ENCODE measurements at places on chromosomes 5 and 9. TPM values are rescaled to one million over a fixed set of nuclear protein-coding genes. Genes with fewer than 3 reads are reported as not detected.

OGN gene
- total RNA-seq: not detected

DNA sequence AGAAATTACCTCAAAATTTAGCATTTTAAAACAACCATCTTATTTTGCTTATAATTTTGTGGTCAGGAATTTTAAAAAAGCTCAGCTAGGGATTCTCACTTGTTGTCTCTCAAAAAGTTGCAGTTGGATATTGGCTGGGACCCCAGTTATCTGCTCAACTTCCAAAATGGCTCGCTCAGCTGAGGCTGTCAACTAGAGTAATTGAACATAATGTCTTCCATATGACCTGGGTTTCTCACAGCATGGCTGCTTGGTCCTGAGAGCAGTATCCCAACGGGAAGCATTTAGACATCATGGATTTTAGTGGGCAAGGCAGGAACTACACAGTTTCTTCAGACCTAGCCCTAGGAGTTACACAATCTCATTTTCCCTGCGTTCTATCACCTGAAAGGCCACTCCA, 63.6 kb upstream of the SPEF2 start:
- no peak for DNase-seq

GRCh38 chr9:129868872-129869486, 33.7 kb downstream of the USP20 start:
- DNase-seq: peak; percentile 86

DNA sequence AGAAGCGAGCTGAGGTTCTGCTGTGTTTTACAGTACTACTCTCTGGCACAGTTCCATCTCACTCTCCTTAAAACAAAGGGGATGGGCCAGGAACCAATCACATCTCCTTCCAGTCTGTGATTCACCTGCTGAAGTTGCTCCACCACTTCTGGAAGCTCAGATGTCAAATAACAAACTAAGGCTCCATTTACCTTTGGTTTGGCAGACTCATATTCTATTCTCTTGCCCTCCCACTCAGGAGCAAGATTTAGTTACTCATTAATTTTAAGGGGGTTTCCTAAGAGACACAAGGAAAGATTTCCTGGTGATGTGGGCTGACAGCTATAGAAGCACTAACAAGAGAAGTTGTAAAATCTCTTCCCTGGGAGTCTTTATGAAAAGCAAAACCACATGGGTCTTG, 37.8 kb upstream of the KIF2A start:
- DNase-seq: no peak

DNA sequence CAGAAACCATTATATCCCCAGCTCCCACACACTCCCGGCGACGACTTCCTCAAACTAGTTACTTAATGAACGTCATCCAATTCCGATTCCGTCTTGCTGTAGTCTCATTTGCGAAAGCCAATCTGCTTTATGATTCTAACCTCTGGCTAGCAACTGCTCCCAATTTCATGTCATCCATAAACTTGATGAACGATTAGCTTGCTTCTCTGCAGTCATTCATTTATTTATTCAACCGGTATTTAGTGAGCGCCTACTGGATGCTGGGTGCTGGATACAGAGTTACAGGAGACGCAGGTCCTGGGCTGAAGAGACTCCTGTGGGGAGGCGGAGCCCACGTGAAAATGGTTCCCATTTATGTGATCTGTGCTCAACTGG, 46.2 kb downstream of the TSPAN17 start:
- DNase-seq: no peak

DNA sequence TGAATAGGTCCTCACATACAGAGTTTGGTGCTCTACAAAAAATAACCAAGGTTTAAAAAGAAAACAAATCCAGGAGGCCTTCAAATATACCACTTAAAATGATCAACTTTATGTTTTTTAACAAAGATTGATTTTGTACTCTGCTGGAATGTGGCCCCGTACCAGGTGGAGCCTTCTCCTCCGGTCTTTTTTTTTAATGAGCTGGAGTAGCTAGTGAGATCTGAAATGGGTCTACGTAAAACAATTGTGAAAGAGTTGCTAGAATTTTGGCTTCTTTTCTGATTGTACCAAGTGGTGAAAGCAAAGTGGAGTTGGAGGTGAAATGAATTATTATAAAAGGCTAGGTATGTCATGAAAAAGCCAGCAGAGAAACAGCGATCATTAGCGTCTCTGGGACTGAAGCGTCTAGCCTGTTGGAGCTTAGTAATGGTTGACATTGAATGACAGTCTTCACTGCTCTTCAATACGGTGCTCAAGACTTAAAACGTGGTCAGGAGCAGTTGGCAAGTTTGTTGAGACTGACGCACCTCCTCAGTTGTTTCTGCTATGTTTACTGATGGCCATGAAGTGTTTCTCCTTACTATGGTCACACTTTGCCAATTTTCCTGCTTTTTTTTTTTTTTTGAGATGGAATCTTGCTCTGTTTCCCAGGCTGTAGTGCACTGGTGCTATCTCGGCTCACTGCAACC, 84.4 kb downstream of the DAPK1 start:
- DNase-seq: no peak

- no peak for DNase-seq
Observed at GRCh38 chr5:161051920-161052500, 200.0 kb upstream of the ATP10B start.

Data from activated T-cell treated with anti-CD3 and anti-CD28 coated beads, Interleukin-2, amount 50 U/mL, for 4 hours (primary cell).